Stimulated activated CD8-positive, alpha-beta memory T cell treated with anti-CD3 and anti-CD28 coated beads, Interleukin-7, amount 100 ng/mL, for 48 hours (primary cell): ENCODE measurements at places on chromosomes 1 and 21.

- DNase-seq: no peak
These were observed 202.7 kb downstream of the RHOU start for GRCh38 chr1:228937851-228938536.

GRCh38 chr1:162717548-162718184 lies 72.8 kb upstream of the HSD17B7 start:
- DNase-seq: no peak

DNA sequence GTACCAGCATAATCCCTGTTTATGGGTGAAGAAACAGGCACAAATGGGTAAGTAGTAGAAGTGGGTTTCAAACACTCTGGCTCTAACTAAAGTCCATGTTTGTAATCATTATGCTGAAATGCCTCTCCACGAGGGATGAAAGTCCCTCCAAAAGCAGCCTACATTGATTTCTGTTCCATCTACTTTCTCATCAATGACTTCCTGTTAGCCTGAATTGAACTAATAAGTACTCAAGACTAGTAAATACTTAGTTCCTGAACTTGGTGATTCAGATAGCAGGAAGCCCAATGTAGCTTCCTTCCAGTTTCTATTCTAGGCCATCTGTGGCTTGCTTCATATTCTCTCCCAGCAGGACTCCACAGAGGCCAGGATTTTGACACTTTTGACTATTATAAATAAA lies 11.3 kb upstream of the BACH1 start:
- DNase-seq: no peak

DNA sequence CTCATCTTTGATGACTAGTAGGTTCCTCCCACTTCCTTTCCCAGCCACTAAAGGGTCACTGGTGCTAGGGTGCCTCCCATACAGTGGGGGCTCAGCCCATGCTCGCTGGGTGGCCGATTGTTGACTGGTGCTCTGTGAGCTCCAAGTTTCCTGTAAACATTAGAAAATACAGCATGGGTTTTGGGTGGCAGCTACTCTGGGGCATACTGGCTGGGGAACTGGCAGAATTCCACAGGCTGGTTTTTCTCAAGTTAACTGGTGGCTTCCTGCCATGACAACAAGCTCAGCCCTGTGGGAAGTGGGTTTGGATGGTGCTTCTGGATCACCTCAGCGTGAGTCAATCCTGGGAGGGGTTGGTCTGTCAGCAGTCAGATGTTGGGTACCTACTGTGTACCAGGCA lies 28.7 kb upstream of the CRNN start:
- DNase-seq: no peak

- no peak for DNase-seq
These were observed 12.5 kb downstream of the SDC3 start for GRCh38 chr1:30895944-30896660.
